ENCODE measurements at places on chromosomes 7 and 10.

- no peak for DNase-seq
Observed at GRCh38 chr7:134121632-134122139, 5.5 kb upstream of the LRGUK start.

- DNase-seq = no peak
Observed at GRCh38 chr7:22587322-22587721, 87.3 kb upstream of the STEAP1B start.

DNA sequence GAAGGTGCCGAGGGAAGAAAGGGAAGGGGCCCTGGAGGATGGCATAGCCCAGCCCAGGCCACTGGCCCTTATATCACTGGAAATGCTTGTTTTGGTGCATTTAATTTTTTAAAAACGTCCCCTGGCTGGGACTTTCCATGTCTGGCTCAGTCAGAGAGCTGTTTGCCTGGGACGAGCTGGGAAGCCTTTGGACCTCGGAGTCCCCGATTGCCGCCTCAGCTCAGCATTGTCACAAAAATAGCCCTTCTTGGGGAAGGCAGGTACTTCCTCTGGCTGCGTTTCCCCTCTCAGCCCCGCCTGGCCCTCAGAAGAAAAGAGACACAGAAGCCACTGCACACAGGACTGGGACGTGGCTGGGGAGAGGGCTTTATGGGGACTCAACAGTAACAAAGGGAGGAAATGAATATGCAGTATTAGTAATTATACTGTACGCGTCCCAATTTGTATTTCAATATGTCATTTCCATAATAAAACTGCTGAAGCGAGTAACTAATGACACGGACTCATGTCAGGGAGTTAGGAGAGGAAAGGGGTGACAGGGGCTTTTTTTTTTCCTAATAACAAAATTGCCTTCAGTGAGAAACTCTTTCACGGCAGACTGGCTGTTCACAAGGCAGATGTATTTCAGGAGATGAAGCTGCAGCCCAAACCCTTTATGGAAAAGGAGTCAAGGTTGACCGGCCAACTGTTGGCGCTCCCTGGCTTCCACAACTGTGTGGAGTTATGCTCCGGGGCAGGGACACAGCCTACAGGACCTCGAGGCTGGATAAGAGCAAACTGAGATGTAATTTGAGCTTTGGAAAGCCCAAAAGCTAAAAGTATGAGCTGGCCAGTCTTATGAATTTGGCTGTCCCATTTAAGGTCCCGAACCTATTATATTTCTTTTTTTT, 31.0 kb upstream of the MXI1 start:
- DNase-seq = no peak

- DNase-seq = no peak
Observed at GRCh38 chr10:14524691-14525324, 194.1 kb upstream of the FRMD4A start.

- no peak for DNase-seq
Observed at GRCh38 chr10:24006741-24007140, 202.2 kb upstream of the KIAA1217 start.

GRCh38 chr10:80201608-80202141, 3.7 kb downstream of the ANXA11 start:
- DNase-seq = no peak

DNA sequence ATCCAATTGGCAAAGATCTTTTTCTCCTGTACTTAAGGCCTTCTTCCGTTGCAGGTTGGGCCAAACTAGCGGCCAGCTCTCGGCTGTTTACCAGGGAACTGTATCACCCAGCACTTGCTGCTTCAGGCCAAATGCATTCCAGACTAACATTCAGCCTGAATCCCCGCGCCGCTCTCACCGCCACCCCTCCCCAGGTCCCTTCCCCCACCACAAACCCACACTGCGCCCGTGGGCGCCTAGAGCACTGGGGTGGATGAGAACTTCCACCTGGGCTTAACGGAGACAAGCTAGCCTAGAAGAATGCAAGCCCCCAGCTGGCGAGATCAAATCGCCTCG, 676 bp downstream of the TCAF1 start:
- DNase-seq = no peak

DNA sequence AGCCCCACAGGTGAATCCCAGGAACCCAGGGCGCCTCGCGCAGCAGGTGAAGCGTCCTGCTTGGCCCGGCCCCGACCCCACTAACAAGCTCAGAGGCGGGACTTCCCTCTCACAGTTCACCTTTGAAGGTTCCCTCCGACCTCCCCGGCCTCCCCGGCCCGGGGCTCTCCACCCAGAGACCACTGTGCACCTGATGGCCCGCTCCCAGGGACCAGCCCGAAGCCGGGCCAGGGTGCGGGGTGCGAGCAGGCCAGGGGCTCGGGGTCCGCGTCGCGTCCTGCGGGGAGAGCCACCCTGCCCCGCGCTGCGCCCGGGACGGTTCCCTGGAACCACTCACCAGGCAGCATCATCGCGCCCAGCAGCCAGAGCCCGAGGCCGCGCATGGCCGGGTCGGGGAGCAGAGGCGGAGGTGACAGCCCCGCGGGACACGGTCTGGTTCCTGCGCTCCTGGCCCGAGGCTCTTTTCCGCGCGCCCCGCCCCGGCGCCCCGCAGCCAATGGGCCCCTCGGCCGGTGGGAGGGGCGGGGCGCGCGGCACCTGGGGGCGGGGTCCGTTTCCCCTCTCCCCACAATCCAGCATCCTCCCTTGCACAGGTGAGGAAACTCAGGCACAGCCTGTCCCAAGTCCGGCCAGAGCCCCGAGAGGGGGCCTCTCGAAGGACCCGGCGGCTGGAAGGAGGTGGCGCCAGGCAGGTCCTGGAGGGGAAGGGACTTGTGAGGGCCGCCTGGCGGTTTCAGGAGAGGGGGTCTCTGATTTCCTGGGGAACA, at the start of gene ADAM8:
ADAM8 (minus strand) TSS at position 434 of the 767 bp plus-strand sequence; CDS start at position 383, 51 bp downstream.
- DNase-seq = no peak

GRCh38 chr7:7385421-7385820, 150.3 kb downstream of the COL28A1 start:
- no peak for DNase-seq

GRCh38 chr10:11407939-11408338, 203.5 kb downstream of the USP6NL start:
- no peak for DNase-seq

DNA sequence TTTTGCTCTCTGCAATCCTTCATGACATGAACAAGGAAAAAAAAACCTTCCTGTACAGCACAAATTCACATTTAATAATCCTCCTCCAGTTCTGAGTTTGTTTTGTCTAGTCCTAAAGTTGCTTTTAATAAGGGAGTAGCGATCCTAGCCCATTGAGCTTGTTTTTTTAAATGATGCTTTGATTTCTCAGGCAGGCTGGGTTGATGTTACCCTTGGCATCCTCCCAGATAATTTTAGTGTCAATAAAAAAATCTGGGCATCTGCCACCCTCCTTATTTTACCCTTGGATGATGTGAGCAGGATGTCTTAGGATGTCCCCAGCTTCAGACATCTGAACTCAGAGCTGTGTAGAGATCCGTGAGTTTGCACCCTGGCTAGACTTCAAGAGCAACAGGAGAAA, 33.9 kb upstream of the PROSER2 start:
- no peak for DNase-seq

GRCh38 chr10:89981891-89982290, 280.5 kb downstream of the KIF20B start:
- DNase-seq = no peak

GRCh38 chr10:116147147-116147905, 125.7 kb downstream of the GFRA1 start:
- no peak for DNase-seq

- DNase-seq = no peak
Observed at GRCh38 chr10:70060389-70060788, 7.7 kb downstream of the MACROH2A2 start.

DNA sequence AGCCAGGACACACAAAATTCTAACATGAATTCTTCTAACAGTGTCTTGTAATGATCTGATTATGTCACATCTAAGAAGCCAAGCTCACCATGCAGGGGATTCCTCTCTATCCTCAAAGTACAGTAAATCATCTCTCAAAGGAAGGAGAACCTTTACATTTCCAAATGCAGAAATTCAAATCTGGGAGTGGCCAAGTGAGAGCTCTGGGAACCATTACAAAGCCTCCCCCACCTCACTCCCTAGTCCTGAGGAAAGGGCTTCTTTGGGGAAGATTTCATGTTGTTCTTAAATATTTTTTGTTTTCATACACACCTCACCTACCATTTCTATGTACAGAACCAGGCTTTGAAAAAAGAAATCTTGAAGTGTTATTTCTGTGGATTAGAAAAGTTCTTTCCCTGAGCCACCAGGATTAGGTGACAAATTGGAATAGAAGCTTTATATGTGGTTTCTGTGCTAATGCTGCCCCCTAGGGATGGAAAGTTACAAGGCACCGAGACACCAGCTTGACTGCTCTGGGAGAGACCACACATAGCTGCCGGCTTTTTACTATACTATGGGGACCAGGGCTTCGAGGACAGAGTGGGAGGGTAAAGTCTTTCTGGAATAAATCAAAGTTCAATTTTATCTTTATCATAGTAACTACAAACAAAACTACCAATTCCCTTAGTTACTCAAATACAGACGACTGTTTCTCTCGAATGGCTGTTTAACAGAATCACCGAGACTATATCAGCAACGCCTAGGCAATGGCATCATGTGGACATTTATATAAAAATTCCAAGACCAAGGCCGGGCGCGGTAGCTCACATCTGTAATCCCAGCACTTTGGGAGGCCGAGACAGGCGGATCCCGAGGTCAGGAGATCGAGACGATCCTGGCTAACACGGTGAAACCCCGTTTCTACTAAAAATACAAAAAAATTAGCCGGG, 116.1 kb downstream of the RNF216 start:
- DNase-seq = peak; percentile 85

DNA sequence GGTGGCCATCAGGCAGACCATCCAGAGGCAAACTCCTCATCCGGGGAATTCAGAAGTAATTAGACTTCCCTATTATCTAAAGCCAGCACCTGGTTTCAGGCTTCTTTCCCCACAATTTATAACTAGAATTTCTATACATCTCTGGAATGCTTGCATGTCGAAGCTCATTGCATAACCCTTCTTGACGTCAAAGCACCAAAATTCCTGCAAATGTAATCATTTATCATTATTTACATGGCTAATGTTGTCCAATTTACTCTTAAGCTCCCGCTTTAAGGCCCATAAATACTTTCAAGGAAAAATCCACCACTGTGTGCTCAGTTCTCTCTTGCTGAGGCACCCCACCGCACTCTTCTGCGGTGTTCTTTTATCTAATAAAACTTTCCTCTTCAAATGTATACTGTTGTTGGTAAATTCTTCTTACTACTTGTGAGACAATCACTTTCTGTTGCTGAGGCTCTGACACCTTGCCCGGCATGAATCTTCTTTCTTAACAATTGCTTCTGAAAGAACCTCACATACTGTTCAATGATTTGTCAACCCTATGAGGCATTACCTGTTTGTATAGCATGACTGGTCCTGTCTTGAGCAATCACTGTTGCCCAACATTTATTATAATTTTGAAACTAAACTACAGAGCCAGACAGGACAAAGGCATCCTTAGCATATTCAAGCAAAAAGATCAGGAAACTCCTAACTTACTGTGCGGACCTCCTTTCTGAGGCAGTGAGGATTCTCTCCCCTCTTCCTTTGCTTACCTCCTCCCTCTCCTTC, 17.4 kb upstream of the GPR141 start:
- no peak for DNase-seq

DNA sequence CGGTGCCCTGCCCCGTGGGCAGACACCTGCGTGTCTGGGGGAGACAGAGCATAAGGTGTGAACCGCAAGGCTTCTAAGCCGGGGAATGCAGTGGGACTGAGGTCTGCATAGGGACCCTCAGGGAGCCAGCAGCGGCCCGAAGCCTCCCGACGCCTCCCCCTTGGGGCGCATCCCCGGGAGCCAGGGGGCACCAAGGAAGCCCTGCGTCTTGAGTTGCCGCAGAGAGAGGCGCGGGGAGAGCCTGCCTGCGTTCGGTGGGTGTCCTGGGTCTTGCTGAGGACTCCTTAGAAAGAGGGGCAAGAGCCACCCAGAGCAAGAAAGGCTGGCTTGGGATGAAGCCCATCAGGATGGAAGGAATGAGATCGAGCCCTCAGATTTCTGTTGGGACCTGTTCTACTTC, 18.2 kb upstream of the UNCX start:
- no peak for DNase-seq

- DNase-seq = no peak
Observed at GRCh38 chr7:150951521-150951920, 26.6 kb downstream of the KCNH2 start.

GRCh38 chr7:22697322-22697859, 29.6 kb upstream of the IL6 start:
- DNase-seq = no peak

DNA sequence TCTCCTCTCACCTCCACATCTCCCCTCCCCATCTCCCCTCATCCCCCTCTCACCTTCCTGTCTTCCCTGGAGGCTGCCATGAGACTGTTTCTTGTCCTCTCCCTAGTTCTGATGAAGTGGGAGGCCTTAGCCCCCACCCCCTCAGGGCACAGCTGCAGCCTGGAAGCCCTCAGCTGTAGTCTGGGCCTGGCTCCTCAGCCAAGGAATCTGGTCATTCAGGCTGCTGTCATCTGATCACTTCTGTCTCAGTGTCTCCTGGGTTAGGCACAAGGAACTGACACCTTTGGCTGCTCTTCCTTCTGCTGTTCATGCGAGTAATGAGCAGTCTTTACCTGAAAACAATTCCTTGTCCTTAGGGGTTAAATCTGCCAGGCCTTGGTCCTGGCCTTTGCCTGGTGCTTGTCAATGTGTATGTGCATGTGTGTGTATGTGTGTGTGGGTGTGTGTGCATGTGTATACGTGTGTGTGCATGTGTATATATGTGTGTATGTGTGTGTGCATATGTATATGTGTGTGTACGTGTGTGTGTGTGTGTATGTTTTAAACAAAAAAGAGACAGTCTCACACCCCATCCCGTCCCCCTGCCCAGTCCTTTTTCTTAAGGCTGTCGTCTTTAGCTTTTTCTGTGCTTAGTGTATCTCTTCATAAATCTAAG, 153.5 kb upstream of the TMEM72 start:
- no peak for DNase-seq

- DNase-seq = no peak
Observed at GRCh38 chr10:22301193-22301592, 15.0 kb upstream of the COMMD3 start.

- DNase-seq = no peak
Observed at GRCh38 chr7:27167916-27168264, 2.6 kb upstream of the HOXA9 start.

- no peak for DNase-seq
Observed at GRCh38 chr7:83934118-83934734, 260.4 kb downstream of the SEMA3A start.

All from glomerular endothelial cell (primary cell).